Osteocyte (in vitro differentiated cells): ENCODE measurements at places on chromosomes 5 and 9. TPM values are rescaled to one million over a fixed set of nuclear protein-coding genes. Genes with fewer than 3 reads are reported as not detected.

CTXN3 gene
- total RNA-seq, result not detected in 2 replicates

DNA sequence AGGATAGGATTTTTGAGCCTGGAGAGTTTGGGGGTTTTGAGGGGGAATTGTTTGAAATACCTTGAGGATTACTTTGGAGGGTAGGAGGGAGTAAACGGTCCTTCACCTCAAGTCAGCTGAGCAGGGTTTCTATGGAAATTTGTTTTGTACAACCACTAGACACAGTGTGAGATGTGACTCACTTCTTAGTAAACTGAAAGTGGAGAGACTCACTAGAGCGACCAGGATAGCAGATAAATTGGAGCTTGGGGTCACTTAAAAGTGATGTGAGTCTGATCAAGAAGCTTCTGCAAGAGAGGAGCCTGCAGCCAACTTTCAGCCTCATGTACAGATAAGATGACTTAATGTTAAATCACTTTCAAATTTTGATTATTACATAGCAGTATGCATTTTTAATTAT lies 1945.9 kb upstream of the NUDT12 start:
- no peak for DNase-seq

DNA sequence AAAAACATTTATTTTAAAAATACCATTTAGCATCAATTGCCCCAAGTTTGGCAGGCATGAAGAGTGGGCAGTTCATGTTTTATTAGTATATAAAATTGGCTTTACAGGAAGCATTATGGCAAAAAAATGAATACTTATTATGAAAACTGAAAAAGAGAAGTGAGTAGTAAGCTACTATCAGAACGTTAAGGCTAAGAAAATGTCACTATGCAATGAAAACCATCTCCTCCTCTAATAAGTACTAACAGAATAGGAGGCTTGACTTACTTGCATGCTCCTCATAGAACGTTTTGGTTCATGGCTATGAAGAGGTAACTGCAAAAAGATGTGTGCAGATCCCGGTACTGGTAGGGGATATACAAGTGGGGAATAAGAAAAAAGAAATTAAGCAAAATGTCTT lies 23.6 kb downstream of the TICAM2 start:
- DNase-seq, result no peak

GRCh38 chr5:54093081-54093492 lies 217.3 kb downstream of the ARL15 start:
- no peak for DNase-seq

DNA sequence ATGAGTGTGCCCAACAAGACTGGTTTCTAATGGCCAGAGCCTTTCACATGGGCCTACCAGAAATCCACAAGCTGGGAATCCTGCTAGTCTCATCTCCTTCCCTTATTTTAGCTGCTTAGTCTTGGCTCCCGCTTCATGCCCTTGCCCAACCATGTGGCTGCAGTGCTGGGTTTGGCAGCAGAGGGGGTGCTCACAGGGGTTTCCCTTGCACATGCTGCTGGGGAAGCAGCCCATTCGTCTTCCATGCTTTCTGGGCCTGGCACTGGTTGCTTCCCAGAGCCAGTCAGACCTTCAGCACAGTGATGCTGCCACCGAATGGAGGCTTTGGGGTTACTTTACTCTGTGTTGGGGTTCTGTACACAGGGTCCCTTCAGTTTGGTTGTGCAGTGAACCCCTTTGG lies 26.3 kb downstream of the SLC46A2 start:
- DNase-seq, result no peak

GRCh38 chr5:115655994-115656393 lies 30.2 kb upstream of the TMED7 start:
- DNase-seq, result no peak
